DMS153 (cell line): ENCODE measurements at places on chromosomes 3 and 15.
A peak's percentile ranks its signal among the peaks of the same experiment; 100 is the strongest.

DNA sequence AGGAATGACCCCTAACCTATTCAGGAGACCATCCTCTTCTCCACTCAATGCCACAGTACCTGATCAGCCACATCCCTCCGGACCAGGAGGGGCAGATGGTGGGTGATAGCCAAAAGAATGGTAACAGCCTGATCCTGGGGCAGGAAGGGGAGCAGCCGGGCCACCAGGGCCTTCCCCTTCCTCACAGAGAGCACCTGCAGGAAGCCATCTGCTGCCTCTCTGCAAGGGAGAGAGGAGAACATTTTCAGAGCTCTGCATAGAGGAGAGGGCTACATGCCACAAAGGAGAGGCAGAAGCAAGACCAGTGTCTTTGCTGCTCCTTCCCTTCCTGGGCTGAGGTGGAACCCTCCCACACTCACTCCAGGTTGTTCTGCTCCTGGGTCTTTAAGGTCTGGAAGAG, 5.5 kb upstream of the SPG11 start:
- no peak for DNase-seq

DNA sequence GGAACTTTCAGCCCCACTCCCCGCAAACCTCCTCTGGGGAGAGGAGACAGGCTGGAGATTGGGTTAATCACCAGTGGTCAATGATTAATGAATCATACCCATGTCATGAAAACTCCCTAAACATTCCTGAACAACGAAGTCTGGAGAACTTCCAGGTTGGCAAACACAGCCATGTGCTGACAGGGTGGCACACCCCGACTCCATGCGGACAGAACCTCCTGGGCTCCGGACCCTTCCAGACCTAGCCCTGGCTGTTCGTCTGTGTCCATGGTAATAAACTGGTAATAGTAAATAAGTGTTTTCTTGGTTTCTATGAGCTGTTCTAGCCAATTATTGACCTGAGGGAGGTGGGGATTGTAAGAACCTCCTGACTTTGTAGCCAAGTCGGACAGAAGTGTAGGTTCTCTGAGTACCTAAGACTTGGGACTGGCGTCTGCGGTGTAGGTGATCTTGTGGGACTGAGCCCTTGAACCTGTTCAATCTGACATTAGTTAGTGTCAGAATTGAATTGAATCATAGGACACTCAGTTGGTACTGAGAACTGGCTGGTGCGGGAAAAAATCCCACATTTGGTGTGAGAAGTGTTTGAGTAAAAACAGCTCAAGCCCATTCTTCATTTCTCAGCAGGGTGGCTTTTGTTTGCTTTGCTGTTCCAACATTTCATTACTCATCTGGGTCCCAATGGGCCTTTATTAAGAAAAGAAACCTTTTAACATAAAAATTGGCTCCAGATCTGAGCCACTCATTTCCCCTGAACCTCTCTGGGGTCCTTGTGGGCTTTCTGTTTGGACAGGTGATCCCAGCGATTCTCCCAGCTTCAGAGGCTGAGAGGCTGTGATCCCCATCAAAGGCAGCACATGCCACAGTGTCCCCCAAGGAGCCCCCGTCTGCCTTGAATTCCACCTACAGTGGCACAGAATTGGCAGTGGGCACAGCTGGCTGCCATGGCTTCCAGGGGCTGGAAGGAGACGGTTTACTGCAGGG, 151.0 kb downstream of the TJP1 start:
- DNase-seq, result no peak

DNA sequence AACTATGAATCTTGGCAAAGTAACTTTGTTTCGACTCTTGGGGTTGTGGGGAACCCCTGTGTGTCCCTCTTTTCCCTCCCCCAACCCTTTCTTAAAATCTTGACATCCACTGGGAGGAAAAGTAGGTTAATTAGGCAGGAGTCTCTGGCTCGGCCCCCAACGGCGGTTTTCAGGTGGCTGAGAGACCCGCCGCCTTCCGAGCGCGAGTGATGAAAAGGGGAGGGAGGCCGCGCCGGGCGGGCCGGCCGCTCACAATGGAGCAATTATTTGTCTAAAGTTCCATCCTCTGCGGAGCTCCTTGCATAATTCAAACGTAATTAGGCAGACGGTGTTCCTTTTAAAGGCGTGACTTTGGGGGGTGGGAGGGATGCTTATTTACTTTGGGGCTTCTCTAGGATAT, 51.7 kb downstream of the ZIC4 start:
- no peak for DNase-seq

GRCh38 chr3:159039286-159039685, 237.4 kb downstream of the MFSD1 start:
- DNase-seq, result no peak

GRCh38 chr3:5054098-5054497, 68.0 kb upstream of the ARL8B start:
- DNase-seq, result no peak

GRCh38 chr3:33900440-33900808, 102.0 kb downstream of the PDCD6IP start:
- DNase-seq, result no peak

- peak; percentile 42 for DNase-seq
These were observed 749.8 kb downstream of the NAALADL2 start for GRCh38 chr3:175608911-175609310.

DNA sequence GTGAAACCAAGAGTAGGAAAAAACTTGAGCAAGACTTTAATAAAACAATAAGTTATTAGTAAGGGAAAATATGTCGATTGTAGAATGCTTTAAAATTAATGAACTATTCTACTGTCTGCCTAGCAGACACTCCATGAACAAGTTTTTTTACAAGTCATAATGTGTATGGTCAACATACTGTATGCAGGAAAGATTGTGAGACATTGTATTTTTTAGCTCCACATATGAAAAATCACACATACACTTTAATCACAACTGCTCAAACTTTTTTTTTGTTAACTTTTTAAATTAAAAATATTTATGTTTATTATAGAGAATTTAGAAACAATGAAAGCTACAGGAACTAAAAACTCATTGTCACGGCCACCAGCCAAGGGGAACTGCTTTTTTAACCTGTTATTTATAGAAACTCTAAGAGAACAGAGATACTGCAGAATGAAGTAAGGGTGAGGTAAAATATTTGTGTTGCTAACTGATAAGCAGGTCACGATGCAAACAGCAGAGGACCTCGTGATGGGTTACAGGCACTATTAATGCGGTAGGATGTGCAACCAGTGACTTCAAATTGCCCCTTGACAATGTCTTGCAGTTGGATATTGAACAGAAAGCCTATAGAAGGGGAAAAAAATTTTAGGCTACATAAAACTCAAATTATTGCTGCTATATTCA, 53.0 kb downstream of the THSD4 start:
- DNase-seq, result no peak

- DNase-seq, result peak; percentile 10
These were observed 236.5 kb downstream of the WDR72 start for GRCh38 chr15:53522991-53523390.

DNA sequence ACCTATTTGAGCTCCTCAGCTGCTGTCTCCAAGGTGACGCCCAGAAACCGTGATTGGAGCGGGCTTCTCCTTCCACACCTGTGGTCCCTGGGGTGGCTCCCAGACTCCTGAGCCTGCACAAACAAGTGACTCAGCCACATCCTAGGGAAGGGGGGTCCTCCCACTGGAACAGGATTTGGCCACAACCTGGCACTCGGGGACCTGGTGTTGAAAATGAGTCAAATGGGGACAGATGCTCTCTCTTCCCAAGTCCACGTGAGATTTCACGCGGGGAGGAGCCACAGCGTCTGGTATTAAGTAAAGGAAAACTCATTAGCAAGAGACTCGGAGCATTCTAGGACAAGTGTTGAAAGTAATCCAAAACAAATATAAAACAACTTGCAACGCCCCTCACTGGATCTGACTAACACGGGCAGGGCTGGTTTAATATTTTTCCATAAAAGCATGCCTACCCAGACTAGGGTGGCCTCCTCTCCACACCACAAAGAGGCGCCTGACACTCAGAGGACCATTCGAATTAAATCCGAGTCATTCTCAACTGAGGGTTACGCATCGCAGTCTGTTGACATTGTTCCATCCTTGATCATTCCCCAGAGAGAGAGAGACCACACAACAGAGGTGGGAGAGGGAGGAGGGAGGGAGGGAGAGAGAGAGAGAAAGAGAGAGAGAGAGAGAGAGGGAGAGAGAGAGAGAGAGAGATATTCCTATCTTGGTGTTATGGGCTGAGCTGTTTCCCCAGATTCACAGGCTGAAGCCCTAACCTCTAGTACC, 74.4 kb downstream of the MGLL start:
- peak; percentile 35 for DNase-seq

- DNase-seq, result no peak
These were observed 13.5 kb downstream of the PTPRG start for GRCh38 chr3:61574854-61575253.

DNA sequence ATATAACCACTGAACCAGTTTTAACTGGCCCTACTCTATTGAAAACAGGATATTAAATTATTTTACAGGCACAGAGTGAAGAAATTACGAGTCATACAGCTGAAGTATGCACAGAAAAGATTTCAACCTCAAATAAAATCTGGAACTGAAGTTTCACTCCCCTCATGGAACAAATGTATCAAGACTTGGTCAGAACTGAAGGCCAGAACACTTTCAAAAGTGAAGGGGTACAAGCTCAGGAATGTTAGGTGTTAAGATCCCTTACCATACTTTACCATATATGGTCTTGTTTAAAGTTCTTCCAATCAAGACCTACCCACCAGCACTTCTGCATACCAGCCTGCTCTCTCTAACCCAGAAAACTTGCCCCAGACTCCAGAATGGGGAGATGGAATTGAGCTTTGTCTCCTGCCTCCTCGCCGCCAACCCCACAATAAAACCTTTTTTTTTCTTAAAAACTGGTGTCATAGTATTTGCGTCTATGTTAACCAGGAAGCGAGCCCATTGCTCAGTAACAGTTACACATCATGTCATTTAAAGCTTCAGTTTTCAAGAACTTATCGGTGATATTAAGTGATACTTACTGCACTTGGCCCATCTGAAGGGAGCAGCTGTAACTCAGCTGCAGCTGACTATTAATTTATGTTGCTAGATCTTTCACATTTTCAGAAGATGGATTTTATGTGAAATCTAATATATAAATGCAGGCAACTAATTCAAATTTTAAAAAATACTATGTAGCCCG, 59.9 kb downstream of the OXSM start:
- DNase-seq, result no peak

DNA sequence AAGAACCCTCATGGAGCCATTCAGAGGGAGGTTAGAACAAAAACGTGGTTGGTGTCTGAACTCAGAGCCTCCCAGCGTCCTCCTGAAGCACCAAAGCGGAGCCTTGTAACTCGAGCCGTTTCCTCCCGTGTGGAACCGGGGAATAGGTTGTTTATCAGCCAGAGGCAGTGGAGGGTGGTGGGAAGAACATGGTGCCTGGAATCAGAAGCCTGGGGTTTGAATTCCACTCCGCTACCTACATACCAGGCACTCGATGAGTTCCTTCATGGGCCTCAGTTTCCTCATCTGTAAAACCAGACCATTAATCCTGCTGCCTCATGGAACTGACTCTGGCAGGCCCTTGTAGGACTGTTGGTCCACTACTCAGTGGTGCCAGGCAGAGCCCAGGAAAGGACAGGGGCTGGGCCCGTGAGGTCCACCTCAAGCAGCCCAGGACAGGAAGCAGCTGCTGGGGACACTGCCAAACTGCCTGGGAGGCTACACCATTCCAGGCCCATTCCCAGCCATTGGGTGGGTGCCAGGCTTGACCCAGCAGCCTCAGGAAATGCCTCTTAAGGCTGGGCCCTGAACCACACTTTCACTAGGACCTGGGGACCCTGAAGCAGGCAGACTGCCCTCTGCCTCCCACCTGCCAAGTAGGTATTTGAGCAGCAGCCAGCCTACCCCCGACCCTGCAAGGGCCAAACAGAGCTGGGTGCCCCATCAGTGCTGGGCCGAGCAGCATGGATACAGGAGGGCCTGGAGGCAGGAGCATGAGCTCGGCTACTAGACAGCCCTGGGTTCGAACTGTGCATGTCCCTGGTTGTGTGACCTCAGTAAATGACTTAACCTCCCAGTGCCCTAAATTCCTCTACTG, 33.4 kb downstream of the PRKCD start:
- no peak for DNase-seq

DNA sequence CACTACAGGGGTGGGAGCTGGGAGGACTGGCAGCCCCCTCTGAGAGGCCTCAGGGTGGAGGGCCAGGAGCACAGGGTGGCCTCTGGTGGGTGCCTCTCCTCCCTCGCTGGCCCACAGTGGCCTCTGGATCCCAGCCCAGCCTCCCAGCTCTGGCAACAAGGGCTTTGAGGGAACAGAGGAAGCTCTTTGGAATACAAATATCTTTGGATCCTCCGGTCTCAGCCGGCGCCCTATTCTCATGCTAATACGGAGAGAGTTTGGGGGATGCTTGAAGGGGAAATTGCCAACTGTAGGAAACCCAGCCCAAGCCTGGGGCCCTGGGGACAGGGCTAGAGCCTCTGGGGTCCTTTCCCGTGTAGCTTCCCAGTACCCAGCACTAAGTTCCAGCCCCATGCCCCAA, 33.4 kb upstream of the INSYN1 start:
- DNase-seq, result no peak

GRCh38 chr3:29374226-29374625, 93.4 kb downstream of the RBMS3 start:
- DNase-seq, result no peak

DNA sequence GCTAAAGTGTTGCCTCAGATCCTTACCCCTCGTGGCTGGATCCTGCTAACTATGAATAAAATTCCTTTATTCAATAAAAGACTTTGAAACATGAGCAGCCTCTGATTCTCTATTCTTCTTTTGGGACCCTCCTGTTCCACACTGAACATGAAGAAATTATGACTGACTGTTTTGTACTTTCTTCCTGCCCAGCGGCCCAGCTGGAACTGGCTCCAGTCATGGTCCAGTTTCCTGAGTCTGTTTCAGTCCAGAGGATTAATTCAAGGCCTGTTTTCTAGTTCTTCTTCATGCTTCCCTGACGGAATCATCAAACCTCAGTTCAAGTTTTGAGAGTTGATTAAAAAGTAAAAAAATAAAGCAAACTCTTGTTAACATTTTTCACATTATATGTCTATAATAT, 52.6 kb upstream of the CP start:
- no peak for DNase-seq

GRCh38 chr3:134077649-134078161, 48.0 kb upstream of the SLCO2A1 start:
- DNase-seq, result no peak

DNA sequence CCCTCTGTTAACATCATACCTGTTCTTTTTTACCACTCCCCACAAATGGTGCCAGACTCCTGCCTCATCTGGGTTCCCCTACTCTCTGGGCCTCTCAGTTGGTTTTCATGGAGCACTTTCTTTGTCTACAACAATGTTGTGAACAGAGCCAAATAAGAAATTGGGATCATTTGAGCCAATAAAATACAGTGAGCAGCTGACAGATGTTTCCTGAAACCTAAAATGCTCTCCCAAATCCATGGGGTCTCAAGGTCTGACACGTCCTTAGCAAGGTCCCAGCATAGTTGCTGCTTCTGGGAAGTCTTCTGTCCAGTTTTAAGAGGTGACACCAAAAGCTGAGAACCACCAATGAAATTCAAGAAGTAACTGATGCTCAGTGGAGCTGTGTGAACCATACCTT, 1.7 kb downstream of the NMNAT3 start:
- DNase-seq, result no peak

DNA sequence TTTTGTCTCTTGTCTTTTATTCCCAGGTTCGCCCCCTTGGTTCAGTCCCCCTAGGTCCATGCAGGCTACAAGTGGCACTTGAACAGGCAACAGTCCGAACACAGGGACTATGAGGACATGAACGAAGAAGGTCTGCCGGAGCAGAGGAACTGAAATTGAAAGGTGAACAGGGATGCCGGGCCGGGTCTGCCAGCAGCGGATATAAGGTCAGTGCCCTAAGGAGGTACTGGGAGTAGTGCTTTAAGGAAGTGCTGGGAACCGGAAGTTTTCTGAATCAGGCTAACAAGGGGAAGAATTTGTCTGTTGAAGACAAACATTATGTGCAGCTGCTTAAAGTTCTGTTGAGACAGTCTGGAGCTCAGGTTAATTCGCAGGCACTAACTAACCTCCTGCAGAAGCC, 46.8 kb downstream of the LSM3 start:
- no peak for DNase-seq
